Fibroblast of mammary gland (primary cell): ENCODE measurements at places on chromosomes 16 and 17.

DNA sequence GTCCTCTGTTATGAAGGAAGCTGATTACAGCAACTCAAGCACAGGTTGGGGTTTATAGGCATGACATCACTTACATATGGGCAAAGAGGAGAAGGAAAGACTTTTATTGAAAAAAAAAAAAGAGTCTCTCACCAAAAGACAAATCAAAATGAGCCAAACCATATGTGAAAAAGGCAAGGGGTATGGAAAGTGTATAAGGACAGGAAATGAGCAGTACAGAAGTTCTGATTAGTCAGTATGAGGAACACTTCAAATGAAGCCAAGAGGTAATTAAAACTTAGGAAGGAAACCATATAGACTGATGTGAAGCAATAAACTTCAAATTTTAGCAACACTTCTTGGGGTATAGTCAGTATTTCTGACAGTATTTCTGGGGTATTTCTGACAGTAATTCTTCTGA, 1372.6 kb downstream of the CDH11 start:
- no peak for DNase-seq

DNA sequence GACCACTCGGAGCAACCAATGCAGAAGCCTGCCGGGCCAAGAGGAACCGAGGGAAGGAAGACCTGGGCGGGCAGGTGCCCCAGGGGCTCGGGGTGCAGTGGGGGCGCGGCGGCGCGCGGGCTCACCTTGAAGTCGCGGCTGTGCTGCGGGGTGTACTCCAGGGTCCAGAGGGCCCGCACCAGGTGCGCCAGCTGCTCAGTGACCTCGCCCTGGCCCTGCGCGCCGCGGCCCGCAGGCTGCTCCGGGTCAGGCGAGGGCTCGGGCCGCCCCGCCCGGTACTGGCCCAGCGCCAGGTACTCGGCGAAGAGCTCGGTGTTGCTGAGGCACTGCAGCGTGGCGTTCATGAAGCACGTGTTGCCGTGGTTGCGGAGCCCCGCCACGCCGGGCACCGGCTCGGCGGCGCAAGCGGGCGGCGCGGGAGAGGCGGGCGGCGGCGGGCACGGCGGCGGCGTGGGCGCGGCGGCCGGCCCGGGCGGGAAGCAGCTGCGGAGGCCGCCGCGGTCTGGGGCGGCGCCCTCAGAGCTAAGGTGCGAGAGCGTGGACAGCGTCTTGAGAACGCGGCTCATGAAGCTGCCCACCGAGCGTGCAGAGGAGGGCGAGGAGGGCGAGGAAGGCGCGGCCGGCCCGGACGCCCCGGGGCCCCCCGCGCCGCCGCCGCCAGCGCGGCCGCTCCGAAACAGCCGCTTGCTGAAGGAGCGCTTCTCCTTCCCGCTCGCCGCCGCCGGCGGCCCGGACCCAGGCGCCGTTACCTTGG, 562 bp downstream of the USP31 start:
- peak; percentile 48 for DNase-seq

DNA sequence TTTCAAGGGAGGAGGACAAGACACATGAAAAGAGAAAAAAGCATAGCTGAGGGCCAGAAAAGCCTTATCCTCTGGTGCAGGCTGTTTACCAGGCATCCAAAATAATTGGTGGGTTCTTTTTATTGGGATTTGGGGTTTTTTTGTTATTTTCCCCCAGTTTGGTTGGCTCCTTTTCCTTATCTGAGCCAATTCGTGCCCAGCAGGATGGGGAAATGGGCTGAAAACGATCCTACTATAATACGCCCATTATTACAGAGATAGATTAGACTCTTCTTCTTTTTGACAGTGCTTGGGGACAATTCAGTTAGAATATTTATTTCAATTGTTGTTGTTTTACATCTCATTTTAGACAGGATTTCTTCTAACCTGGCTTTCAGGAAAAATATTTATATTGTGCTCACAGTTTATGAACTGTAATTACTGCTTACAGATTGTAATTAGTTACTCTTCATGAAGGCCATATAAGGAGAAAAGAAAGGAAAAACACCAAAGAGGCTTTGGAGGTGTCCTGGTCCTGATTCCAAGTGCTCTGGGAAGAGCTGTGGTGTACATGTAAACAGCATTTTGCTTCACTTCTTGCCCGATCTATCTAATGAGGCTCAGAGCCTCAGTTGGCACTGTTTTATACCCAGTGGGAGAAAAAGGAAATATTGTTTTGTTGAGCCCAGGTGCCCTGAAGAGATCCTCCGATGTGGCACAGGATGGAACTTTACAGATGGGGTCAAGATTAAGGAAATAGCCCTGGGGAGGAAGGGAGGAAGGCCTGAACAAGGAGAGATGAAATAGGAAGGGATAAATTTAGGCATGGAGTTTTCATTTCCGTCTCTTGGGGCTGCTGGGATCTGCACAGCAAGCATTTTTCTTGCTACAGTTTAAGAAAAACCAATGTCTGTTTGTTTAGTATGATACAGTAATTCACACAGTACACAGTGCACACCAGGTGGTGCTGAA, 611 bp upstream of the ANKRD40 start:
- DNase-seq = no peak

GRCh38 chr17:32828822-32829221, 48.1 kb downstream of the MYO1D start:
- peak; percentile 37 for DNase-seq

DNA sequence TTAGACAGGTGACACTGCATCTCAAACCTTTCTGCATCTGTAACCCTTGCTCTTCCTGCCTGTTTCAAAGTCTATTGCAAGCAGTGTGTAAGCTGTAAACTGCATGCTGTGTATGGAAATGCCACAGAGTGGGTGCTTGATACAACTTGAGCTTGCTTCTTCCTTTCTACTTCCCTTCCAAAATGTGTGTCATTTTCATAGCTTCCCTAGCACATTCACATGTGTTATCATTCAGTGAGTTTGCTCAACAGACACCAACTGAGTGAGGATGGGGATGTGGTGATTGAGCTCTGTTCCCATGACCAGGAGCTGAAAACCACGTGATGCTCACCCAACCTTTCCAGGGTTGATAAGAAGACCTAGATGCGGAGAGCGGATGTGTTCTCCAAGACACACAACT, 111.1 kb downstream of the VAT1L start:
- DNase-seq = peak; percentile 30

- peak; percentile 12 for DNase-seq
These were observed 1.2 kb downstream of the CCDC137 start for GRCh38 chr17:81667754-81668153.

DNA sequence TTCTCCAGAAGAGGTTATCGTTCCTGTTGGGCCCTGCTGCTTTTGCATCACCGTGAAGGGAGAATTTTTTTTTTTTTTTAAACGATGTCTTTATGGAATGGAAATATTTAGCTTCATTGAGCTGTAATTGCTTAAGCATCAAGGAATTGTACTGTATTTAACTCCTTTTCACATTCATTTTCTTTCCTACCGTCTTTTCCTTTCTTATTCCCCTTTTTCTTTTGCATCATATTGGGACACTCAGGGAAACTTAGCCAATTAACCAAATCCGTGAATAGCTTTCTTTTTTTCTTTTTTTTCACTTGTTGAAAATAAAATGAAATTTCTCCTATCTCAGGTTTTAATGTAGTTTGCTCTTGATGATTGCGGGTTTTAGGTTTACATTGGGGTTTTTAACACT, 1.5 kb downstream of the TNRC6A start:
- no peak for DNase-seq

DNA sequence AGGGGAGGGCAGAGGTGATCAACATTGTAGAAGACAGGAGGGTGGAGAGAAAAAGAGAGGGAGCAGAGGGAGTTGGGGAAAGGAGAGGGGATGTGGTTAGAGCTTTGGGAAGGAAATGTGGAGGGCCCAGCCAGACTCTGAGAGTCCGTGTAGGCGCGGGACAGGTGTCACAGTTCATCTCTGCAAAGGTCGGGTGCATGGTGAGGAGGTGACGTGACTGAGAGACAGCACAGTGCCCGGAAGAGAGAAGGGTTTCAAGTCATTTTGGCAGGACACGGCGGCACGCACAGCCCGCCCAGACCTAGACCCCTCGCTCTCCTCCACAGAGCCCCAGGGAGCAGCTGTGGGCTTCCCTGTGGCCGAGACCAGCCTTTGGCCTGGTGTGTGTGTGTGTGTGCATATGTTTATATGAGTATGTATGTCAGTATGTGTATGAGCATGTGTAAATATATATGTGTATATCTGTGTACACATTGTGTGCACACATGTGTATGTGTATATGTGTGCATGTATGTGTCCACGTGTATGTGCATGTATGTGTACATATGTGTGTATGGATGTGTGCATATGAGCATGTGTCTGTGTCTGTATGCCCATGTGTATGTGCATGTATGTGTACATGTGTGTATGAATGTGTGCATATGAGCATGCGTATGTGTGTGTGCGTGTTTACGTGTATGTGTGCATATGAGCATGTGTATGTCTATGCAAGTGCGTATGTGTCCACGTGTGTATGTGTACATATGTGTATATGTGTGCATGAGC, 104.6 kb downstream of the SEC14L1 start:
- no peak for DNase-seq

- DNase-seq = no peak
These were observed 10.9 kb upstream of the UBALD2 start for GRCh38 chr17:76254275-76254674.

DNA sequence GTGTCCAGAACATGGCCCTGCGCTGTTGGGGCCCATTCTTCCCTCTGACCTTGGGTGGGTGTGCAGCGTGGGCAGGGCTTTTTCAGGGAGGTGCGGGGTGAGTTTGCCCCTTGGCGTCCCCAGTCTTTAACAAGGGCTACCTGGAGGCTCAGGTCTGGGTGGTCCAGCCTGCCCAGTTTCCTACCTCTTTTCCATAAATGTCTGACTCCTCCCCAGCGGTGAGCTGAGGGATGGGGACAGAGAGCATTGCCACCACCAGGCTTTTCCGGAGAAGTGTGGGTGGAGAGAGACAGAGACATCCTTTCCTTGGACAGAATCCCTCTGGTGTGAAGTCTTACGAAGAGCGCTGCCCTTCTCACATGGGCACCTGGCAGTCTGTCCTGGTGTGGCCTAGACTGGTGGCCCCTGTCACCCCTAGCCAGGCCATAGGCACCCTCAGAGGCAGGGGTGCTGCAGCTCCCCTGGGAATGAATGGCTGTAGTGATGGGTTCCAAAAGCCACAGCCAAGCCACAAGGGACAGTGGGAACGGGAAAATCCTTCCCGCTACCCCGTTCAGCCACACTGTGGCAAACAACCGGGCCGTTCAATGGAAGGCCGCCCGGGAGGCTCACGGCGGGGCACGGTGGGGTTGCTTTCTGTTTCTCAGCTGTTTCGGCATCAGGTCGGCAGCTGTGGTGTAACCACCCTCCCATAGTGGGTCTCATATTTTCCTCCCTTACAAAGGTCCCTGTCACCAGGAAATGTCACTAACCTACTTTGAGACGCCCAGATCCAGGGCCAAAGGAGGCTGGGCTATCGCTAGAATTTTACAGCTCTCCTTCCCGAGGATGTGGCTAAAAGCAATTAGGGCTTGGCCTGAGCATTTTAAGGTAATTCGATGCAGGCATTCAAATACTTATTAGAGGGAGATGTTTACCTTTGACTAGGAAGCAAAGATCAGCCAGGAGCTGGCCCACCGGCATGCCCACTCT, 61.9 kb upstream of the GSE1 start:
- DNase-seq = no peak

- DNase-seq = no peak
These were observed 25.0 kb downstream of the CRISPLD2 start for GRCh38 chr16:84844559-84845495.

GRCh38 chr16:75919664-75920063, 193.4 kb upstream of the CPHXL start:
- DNase-seq = peak; percentile 44

GRCh38 chr16:3474136-3474779, 21.0 kb downstream of the C16orf90 start:
- DNase-seq = no peak

DNA sequence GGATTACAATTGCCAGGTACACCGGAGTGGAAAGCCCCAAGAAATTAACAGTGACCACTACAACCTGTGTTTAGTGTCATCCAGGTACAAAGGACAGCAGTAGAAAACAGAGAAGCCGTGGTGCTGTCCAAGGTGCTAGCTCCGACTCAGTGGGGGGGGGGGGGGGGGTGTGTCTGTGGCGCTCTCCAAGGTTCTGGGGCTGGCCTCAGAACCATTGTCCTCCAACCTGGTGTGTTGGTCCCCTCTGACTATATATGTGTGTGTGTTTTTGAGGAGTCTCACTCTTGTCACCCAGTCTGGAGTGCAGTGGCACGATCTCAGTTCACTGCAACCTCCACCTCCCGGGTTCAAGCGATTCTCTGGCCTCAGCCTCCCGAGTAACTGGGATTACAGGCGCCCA, 5.8 kb upstream of the ZNF23 start:
- DNase-seq = no peak

GRCh38 chr16:84819644-84820304, at the start of gene CRISPLD2:
CRISPLD2 (plus strand) TSS chr16:84819985; CDS start chr16:84838496, 18,511 bp downstream.
- DNase-seq = peak; percentile 82

DNA sequence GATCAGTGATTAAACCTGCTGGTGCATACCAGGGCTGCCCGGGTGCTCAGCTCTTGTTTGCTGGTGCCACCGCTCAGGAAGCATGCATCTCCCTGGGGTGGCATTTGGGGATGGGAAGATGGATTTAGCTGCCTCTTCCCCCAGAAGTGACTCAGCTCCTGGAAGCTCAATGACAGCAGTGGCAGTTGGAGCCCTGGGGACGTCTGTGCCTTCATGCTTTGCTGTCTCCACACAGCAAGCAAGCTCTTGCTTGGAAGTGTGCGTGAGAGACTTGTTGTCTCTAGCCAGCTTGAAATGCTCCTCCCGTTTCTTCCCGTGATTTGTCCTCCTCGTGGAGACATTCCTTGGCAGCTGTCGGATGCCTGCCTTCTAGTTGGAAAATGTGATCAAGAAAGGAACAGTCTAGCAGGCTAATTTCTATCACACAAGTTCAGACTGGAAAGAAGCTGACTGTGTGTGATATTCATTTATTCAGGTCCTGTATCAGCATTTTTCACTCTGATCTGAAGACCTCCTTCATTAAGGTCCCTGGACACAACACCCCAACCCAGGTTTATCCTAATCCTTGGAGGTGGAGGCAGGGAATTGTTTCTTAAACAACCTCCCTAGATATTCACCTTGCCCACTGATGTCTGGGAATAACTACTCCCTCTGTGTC, 73.0 kb downstream of the BMERB1 start:
- peak; percentile 35 for DNase-seq

GRCh38 chr17:75842963-75843576, 1.1 kb downstream of the UNC13D start:
- DNase-seq = no peak
